ENCODE measurements at places on chromosomes 3 and 15. TPM values are rescaled to one million over a fixed set of nuclear protein-coding genes. Genes with fewer than 3 reads are reported as not detected.

Gene GOLGA6L10
- total RNA-seq: 0.23 TPM

Gene TMEM207
- not detected for total RNA-seq

Gene CCDC14
- 40.5 TPM for total RNA-seq

DNA sequence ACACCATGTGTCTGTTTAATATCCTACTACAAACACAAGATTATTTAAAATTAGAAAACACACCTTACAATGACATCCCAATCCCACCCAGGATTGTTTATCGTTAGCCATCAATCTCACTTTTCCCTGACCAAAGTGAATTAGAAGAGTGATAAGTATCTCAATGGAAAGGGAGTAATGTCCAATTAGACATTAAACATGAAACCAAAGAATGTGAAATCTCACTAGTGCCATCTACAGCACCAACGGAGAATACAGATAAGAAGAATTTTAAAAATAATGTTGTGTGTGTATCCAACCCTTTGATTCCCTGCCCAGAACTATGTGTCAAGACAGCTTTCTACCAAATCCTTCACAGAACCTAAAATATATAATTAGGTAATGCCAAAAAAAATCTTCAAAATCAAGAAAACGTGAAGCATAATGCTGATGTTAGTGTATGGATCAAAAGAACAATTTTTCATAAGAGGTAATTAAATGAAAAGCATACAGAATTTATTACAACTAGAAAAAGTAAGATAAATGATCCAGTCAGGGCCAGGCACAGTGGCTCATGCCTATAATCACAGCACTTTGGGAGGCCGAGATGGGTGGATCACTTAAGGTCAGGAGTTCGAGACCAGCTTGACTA, 64.2 kb downstream of the SCAPER start:
- no peak overlapping the region for H3K27ac ChIP-seq
- H3K36me3 ChIP-seq: no peaks in the 10 kb centered on the region
- no peaks in the 10 kb centered on the region for H3K4me1 ChIP-seq

Gene OXNAD1
- total RNA-seq: 7.4 TPM

Gene SEC11A
- total RNA-seq: 99.3 TPM

Gene FOXL2NB
- total RNA-seq: not detected

DNA sequence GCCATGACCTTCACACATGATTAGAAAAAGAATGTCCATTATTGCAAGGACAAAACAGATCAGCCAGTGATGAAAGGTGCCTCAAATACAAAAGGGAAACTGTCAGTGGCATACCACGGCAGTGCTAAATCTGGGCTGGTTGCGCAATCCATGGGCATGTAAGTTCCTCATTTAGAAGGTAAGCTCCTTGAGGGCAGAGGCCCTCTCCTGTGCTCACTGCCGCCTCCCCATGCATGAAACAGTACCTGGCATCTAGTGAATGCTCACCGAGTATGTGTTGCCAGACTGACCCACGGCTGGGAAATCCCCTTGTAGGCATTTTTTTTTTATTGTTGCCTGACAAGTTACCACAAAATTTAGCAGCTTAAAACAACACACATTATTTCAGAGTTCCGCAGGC, 312.1 kb upstream of the CHRM5 start:
- no peak overlapping the region for H3K27ac ChIP-seq
- no peaks in the 10 kb centered on the region for H3K27me3 ChIP-seq
- no peak overlapping the region for H3K4me3 ChIP-seq
- no peaks in the 10 kb centered on the region for H3K36me3 ChIP-seq

Gene CD200
- 45.3 TPM for total RNA-seq

DNA sequence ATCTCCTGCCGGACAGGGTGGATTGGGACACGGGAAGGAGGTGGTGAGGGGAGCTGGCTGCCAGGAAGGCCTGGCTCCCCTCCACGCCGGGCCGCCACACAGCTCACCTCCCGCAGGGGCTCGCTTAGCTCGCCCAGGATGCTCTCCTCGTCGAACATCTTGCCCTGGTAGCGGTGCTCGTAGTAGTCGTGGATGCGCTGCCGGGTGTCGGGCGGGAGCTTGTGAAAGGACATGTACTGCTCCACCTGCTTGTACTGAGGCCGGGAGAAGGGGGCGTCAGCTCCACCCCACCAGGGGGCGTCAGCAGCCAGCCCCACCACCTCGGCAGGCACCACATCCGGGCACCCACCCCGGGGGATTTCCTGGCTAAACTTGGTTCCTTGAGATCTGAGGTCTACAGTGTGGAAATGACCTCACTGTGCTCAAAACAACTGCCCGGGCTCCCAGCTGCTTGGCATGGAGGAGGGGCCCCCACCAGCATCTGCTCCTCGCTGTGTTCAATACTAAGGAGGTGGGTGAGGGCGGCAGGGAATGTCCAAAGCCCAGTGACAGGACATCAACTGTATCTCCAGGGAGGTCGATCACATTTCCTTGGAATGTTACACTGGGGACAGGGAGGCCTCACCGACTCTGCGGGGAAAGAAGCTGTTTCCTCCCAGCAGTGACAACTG, 43.4 kb downstream of the HCN4 start:
- H3K4me3 ChIP-seq: no peak overlapping the region
- H3K4me1 ChIP-seq: no peaks in the 10 kb centered on the region
- no peaks in the 10 kb centered on the region for H3K27me3 ChIP-seq

DNA sequence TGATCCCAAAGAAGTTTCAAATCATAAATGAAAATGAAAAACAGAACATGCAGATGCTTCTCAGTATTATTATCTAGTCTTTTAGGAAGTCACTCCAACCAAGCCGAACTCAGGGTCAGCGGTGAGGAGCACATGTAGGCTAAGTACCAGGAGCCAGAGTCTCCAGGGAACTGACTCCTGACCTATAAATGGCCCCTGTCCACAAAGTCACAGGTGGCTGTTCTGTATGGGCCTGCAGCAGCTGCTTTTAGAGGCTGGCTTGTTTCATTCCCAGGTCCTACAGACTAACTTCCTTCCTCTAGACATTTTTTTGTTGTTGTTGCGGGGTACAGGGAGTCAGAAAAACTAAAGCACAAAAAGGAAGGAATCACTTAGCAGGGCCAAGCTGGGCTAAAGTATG, 54.6 kb downstream of the DAPK2 start:
- no peaks in the 10 kb centered on the region for H3K36me3 ChIP-seq
- H3K27ac ChIP-seq: no peak overlapping the region
- no peaks in the 10 kb centered on the region for H3K4me1 ChIP-seq
- no peak for DNase-seq
- no peak overlapping the region for H3K4me3 ChIP-seq

Gene CCR3
- total RNA-seq: 0.29 TPM

Gene SLC51B
- not detected for total RNA-seq

DNA sequence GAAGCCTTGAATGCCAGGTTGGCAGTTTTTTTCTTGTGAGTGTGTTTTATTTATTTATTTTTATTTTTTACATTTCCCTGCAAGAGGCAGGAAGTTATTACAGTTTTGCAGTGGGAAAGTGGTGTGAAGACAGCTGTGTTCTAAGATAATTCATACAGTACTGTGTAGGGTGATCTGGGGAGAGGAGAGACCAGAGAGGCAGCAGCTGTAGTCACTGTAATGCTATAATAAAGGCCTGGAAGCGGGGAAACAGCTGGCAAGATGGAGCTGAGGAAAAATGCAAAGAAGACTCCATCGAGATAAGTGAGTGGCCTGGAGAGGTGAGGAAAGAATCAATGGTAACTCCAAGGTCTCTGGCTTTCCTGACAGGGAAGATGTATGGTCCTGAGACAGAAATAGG, 23.1 kb downstream of the CNTN3 start:
- H3K36me3 ChIP-seq: no peaks in the 10 kb centered on the region
- H3K4me3 ChIP-seq: no peak overlapping the region
- no peak for DNase-seq
- peaks cover 2% of the 10 kb centered on the region for H3K4me1 ChIP-seq

DNA sequence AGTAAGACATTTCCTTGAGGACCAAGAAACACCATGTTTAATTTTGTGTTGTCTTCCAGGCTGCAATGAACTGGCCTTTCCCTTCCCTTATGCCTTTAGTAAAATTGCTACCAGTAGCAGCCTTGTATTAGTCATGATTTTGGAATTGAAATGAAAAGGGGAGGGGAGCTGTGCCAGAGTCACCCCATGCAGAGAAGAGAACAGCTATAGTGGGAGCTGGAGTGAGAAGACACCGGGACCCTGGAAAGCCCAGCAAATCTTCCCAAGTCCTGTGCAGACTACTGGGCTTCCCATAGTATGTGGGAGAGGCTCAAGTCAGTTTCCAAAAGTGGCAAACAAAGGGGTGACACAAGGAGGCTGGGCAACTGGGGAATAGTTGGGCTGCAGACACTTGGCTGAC, 178.5 kb downstream of the NR1D2 start:
- no peak overlapping the region for H3K27ac ChIP-seq
- DNase-seq: no peak
- no peaks in the 10 kb centered on the region for H3K27me3 ChIP-seq
- H3K4me3 ChIP-seq: no peak overlapping the region
- H3K36me3 ChIP-seq: no peaks in the 10 kb centered on the region

- DNase-seq: no peak
- no peaks in the 10 kb centered on the region for H3K27me3 ChIP-seq
- no peaks in the 10 kb centered on the region for H3K4me1 ChIP-seq
- no peak overlapping the region for H3K4me3 ChIP-seq
- H3K27ac ChIP-seq: no peak overlapping the region
Observed at GRCh38 chr15:84938726-84939125, 42.9 kb upstream of the PDE8A start.

- H3K36me3 ChIP-seq: no peaks in the 10 kb centered on the region
- H3K27ac ChIP-seq: no peak overlapping the region
- DNase-seq: no peak
- no peaks in the 10 kb centered on the region for H3K4me1 ChIP-seq
- no peak overlapping the region for H3K4me3 ChIP-seq
Observed at GRCh38 chr15:51283026-51283425, 55.4 kb downstream of the CYP19A1 start.

Gene UBE2Q2
- 42.6 TPM for total RNA-seq

Gene LXN
- total RNA-seq: 37.8 TPM

Gene PLSCR2
- total RNA-seq: 1.0 TPM

DNA sequence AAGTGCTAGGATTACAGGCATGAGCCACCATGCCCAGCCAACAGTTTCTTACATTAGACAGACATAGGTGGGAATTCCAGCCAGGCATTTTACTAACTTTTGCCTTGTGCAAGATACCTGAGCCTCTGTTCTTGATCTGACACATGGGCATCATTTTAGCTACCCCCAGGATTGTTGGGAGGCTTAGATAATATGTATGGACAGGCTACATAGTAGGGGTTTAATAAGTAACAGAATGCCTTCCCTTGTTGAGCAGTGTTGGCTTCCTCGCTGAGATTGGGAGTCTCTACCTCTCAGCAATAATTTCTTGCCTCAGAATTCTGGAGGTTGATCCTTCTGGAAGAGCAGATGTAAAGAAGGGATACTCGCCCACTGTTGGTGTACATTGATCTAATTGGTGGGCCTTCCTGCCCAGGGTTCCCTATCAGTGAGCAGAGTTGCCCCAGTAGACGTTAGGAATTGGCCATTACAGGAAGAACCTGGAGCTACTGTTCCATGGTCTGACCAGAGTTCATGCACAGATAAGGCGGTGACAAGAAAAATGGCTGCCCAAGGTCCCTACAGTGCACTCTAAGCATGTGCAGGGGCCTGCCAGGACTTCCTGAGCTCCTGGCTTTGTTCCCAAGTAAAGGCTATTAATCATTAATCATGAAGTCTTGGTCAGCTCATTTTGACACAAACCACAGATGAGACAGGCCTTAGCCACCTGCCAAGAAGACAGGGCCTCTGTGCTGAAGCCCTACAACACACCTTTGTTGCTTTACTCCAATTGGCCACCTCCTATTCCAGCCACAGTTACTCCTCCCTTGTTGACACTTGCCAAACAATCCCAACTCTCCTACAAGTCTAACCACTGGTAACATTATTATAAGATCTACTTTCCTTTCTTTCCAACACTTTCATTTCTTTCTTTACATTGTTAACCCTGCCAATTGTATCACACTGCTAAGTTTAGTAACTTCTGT, 5.0 kb upstream of the IL17RE start:
- peaks cover 6% of the 10 kb centered on the region for H3K36me3 ChIP-seq
- H3K27ac ChIP-seq: no peak overlapping the region
- H3K27me3 ChIP-seq: no peaks in the 10 kb centered on the region
- DNase-seq: no peak

Gene PIF1
- total RNA-seq: 2.8 TPM

DNA sequence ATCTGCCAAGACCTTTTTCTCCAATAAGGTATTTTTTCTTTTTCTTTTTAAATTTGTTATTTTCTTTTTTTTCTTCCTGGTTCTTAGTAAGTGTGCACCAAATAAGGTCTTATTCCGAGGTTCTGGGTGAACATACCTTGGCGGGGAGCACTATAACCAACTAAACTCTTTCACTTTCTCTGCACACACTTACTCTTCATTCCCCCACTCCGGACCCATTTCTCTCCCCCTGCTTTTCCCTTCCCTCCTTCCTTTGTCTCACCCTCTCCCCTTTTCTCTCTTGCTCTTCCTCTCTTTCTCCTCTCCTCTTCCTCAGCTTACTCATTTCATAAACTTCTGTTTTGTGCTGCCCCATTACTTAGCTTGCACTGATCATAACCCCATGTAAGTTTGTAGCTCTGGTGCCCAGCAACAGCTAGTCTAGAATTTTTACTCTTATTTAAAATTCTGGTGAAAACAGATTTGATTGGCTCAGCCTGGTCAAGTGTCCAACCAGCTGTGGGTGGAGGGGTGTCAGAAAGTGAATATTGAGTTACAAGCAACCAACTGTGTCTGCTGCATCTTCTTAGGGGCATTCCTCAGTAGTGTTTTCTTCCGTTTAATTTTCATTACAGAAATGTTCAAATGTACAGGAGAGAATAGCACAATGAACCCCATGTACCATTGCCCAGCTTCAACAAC, 297.5 kb downstream of the SHQ1 start:
- H3K27ac ChIP-seq: no peak overlapping the region
- DNase-seq: no peak
- H3K4me1 ChIP-seq: no peaks in the 10 kb centered on the region
- H3K4me3 ChIP-seq: no peak overlapping the region
- no peaks in the 10 kb centered on the region for H3K36me3 ChIP-seq

Gene USP13
- 9.3 TPM for total RNA-seq

DNA sequence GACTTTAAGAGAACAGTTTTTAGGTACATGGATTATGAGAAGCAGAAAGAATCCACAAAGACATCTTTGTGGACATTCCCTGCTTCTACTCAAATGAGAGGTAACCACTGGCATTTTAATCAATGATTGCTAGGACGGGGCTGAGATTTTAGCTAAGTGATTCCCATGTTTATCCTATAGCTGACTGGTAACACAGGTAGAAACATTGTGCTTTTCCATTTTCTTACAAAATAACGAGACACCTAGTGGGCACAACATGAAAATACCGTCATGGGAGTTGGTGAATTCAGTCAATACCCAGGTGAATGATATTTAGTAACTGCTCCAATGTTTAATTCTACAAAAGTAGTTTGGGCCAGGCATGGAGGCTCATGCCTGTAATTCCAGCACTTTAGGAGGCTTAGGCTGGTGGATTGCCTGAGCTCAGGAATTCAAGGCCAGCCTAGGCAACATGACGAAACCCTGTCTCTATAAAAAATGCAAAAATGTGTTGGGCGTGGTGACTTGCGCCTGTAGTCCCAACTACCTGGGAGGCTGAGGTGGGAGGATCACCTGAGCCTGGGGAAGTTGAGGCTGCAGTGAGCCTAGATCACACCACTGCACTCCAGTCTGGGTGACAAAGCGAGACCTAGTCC, 37.2 kb upstream of the DENND4A start:
- peaks cover 3% of the 10 kb centered on the region for H3K4me1 ChIP-seq
- no peak overlapping the region for H3K4me3 ChIP-seq
- no peak overlapping the region for H3K27ac ChIP-seq
- H3K36me3 ChIP-seq: no peaks in the 10 kb centered on the region
- DNase-seq: no peak

- H3K36me3 ChIP-seq: no peaks in the 10 kb centered on the region
- no peaks in the 10 kb centered on the region for H3K27me3 ChIP-seq
- H3K27ac ChIP-seq: no peak overlapping the region
- H3K4me1 ChIP-seq: peaks cover 4% of the 10 kb centered on the region
Observed at GRCh38 chr3:172557515-172558220, 34.4 kb upstream of the TNFSF10 start.

Gene PDIA3
- total RNA-seq: 313 TPM
